ENCODE measurements at places on chromosomes 3 and 15. TPM values are rescaled to one million over a fixed set of nuclear protein-coding genes. Genes with fewer than 3 reads are reported as not detected.

PPP1R14D gene
- total RNA-seq: not detected

CCRL2 gene
- total RNA-seq: 1.7 TPM

DENND4A gene
- total RNA-seq: 44.2 TPM

C3orf70 gene
- total RNA-seq: 0.05 TPM

DNA sequence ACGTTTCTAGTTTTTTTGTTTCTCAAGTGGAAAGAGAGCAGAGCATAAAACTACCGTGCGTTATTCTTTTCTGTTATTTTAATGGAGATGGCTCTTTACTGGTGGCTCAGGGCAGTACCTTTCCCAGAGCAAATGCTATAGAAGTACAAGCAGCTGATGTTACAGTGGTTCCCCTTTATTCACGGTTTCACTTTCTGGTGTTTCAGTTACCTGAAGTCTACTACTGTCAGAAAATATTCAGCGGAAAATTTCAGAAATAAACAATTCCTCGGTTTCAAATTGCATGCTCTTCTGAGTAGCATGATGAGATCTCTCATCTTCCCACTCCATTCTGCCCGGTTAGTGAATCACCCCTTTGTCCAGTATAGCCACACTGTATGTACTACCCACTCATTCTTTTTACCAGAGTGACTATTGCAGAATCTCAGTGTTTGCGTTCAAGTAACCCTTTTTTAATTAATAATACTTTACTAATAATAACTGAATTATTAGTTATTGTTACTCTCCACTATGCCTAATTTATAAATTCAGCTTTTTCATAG is 597.5 kb upstream of the ROBO2 start:
- no peak overlapping the region for H3K4me3 ChIP-seq
- no peaks in the 10 kb centered on the region for H3K4me1 ChIP-seq

- H3K4me3 ChIP-seq: no peak overlapping the region
- H3K4me1 ChIP-seq: no peaks in the 10 kb centered on the region
- no peak overlapping the region for H3K27ac ChIP-seq
- H3K27me3 ChIP-seq: peaks cover 3% of the 10 kb centered on the region
Observed at GRCh38 chr3:151541178-151541577, 80.3 kb upstream of the IGSF10 start.

DNA sequence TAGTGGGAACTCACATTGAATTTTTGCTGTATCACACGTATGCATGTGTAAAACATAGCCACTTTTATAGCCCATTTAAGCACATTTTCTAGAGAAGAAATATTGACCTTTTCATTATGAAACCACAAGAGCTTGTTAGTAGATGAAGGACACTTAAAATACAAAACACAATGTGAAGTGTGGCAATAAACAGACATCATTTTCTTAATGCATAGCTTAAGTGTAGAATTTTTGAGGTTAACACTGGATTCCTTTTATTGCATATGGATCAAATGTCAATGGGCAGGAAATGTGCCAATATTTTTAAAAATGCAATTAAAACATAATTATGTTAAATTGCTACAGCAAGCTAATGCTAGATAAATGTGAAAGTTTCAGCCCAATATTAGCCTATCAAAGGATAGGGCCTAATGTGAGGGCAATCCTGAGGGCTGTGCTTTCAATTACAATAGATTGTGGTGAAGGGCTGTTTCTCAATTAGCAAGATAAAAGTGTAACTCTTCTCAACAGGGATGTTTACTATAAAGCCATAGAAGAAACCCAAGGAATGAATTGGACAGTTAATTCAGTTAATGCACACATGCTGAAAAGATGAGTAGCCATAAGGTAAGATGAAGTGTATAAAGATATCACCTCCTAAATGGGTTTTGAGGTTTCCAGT is 489.0 kb upstream of the CDIN1 start:
- no peaks in the 10 kb centered on the region for H3K36me3 ChIP-seq
- no peaks in the 10 kb centered on the region for H3K27me3 ChIP-seq
- no peak overlapping the region for H3K27ac ChIP-seq

DNA sequence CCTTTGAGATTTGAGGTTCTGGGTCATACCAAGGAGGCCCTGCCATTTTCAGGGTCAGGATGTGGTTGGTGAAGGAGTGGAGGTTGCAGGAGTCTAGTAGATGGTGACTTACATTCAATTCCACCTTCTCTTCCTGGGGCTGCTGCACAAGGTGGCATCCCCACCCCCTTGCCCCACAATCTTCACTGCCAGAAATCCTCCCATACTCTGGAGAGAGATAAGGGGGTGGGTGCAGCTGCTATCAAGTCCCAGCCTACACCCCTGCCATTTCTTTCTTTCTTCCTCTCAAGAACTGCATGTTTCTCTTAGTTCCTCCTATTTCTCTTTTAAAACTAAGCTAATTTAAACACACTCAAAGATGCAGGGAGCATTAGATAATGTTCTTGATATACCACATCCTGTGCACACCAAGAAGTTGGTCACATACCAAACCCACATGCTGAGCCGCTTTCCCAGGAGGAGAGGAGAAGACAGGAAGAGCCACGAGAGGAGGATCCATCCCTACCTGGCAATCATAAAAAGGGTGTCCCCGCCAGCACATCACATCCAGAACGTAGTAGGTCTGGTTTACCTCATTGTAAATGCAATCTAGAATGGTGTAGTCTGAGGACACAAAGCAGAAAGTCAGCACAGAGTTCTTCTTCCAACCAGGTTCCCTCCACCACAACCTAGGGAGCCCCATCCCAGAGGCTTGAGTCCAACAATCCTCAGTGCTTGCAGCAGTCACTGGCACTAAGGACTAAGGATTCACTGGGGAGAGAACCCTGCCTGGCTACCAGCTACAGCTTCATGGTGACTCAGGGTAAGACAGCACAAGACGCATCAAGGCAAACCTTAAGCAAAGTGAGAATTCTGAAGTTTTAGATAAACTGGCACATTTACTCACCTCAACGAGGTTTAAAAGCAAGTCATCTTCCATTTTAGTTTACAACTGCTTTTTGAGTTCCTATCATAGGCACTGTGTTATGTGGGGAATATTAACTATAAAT is 18.5 kb downstream of the SNUPN start:
- DNase-seq: peak; percentile 78
- peaks cover 30% of the 10 kb centered on the region for H3K4me1 ChIP-seq
- H3K36me3 ChIP-seq: peaks cover 60% of the 10 kb centered on the region

GRCh38 chr15:50641318-50641717 is 45.3 kb downstream of the TRPM7 start:
- H3K4me1 ChIP-seq: no peaks in the 10 kb centered on the region
- H3K36me3 ChIP-seq: peaks cover 42% of the 10 kb centered on the region
- no peak overlapping the region for H3K27ac ChIP-seq

DNA sequence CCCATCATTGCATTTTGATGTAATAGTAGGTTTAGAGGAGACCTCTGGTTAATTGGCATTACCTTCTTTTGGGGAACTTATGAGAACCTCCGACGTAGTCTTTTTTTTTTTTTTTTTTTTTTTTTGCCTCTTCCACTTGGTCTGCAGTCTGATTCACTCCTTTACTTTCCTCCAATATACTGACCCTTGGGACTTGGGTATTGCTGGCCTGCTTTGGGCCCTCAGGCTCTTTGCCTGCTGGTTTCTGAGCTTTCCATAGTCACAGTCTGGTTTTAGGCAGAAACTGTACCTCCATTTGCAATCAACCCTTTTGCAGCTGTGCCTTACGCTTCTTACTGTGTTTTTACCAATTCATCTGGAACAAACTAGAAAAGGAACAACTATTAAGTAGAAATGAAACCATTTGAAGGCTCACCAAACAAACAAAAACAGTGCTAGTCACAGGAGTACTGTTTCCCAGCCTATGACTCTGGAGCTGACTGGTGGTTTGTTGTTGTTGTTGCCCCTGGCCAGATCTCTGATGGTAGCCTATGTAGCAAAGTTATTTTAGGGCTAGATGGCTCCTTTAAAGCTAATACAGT is 272.8 kb downstream of the BBX start:
- peaks cover 2% of the 10 kb centered on the region for H3K4me1 ChIP-seq
- H3K27me3 ChIP-seq: no peaks in the 10 kb centered on the region
- H3K4me3 ChIP-seq: no peak overlapping the region
- H3K36me3 ChIP-seq: peaks cover 18% of the 10 kb centered on the region

DNA sequence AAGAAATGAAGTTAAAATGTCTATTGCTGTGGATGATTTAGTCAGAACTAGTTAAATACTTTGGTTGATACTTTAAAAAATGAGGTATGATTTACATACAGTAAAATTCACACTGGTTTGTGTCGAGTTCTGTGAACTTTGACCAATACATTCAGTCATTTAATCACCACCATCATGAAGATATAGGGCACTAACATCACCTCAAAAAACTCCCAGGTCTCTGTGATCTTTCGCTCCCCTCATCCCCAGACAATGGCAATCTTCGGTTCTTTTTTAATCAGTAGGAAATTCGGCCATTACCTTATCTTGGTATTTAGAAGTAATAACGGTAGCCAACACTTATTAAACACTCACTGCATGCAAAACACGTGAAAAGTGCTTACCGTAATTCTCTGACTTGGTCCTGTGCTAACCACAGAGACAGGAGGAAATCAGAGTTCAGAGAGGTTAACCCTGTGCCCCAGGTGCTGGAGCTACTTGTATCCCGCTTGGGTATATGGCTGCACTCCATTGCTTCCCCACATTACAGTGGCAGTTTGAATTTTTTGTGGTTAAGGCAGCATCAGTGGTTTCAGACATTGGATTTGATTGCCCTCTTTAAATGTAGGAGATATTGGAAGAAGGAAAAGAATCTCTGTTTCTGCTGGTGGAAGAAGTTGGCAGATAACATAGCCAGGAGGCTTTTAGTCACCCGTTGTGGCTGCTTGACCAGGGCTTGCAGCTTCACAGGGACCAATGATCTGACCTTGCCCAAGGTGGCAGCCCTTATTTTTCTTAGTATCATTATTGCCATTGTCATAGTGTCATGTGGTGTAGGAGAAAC is 4.2 kb downstream of the PLCL2 start:
- DNase-seq: peak; percentile 81
- peak overlapping the region; percentile 91 for H3K27ac ChIP-seq
- H3K27me3 ChIP-seq: no peaks in the 10 kb centered on the region
- H3K4me1 ChIP-seq: peaks cover 60% of the 10 kb centered on the region

DNA sequence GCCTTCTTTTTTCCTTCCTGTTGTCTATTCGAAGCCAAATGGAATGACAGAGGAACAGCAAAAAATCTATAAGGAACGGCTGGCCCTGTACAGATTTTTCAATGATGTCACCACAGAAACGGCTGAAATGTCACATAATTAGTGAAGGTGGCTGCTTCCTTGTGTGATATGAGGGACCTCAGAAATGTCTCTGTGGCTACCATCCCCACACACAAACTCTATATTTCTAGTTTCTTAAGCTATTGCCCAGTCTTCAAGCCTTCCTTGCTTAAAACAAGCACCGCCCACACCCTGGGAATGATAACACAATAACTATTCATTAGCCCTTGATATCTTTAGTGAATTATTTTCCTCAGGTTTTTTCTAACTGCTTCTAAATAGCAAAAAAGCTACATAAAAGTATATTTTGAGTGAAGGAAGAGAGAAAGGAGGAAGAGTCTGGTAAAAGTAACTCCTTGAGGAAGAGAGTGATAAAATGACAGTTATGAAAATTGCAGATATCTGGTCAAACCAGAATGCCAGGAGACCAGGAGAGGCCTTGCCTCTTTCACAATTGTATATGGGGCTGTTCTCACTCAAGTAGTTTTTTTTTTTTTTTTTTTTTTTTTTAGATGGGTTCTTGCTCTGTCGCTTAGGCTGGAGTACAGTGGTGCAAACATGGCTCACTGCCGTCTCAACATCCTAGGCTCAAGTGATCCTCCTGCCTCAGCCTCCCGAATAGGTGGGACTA is 38.7 kb downstream of the FMN1 start:
- H3K27ac ChIP-seq: no peak overlapping the region
- H3K27me3 ChIP-seq: peaks cover 18% of the 10 kb centered on the region
- H3K36me3 ChIP-seq: no peaks in the 10 kb centered on the region
- H3K4me1 ChIP-seq: peaks cover 3% of the 10 kb centered on the region

- no peaks in the 10 kb centered on the region for H3K27me3 ChIP-seq
- H3K4me3 ChIP-seq: no peak overlapping the region
- DNase-seq: no peak
Observed at GRCh38 chr15:68644083-68644904, 65.5 kb downstream of the CORO2B start.

Data from activated CD4-positive, alpha-beta T cell treated with anti-CD3 and anti-CD28 coated beads, Interleukin-2, amount 10 ng/mL, durations not matched to agents 24 days and 14 days (primary cell).